ENCODE measurements at places on chromosomes 3 and 15.

- no peak for DNase-seq
Observed at GRCh38 chr3:8984526-8984925, 21.3 kb upstream of the RAD18 start.

DNA sequence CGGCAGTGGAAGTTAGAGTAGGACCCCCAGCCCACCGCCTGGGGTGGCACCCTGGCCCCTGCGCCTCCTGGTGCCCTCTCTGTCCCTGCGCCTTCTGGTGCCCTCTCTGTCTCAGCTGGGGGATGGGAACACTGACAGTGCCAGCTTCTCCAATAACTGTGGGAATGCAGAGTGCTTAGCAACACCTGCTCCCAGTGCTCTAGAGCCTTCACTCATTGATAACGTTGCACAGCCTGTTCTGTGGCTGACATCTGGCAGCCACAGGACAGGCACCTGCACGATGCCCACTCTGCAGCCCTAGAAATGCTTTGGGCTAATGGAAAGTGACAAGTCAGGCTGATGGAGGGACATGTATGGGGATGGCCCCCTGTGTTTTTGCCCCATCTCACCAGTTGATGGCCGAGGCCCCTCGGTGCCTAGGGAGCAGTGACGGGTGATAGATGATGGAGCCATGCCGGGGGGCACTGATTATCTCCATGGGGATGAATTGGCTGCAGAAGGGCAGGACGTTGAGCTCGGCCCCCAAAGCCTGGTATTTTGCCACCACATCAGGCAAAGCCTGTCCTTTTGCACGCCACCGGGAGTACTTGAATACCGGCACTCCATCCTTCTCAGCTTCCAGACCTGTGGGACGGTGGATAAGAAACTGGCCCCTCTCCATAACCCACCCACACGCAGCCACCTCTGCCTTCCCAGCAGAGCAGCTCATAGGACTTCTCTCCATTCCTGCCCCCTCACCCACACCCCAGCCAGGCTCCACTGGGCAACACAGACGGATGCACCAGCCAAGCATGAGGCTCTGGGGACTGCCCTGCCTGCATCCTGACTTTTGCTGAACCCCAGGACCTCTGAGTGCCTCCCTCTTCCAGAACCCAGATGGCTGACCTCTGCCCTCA is 22.1 kb downstream of the ALDH1L1 start:
- DNase-seq = no peak

GRCh38 chr3:166499636-166500035 is 662.4 kb upstream of the BCHE start:
- no peak for DNase-seq

- DNase-seq = no peak
Observed at GRCh38 chr3:177410730-177411129, 213.4 kb upstream of the TBL1XR1 start.

- DNase-seq = no peak
Observed at GRCh38 chr3:41202834-41203345, 3.6 kb downstream of the CTNNB1 start.

- DNase-seq = no peak
Observed at GRCh38 chr3:176491084-176491483, 706.2 kb downstream of the TBL1XR1 start.

DNA sequence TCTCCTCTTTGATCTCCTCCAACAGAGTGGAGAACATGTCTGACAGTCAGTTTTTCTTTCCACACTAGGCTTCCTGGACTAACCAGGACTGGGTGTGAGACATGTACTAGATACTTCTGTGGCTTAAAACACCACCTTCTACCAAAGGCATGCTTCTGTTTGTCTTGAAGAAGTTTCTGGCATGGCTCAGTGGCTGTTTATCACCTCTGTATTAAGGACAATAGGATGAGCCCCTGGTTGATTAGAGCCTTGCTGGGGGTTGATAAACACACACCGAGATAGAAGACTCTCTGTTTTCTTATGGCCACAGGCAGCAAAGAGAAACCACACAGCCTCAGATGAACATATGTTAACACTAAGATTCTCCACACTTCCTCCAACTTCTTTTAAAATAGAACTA is 40.5 kb downstream of the SV2B start:
- no peak for DNase-seq

GRCh38 chr3:8659242-8659641 is 14.6 kb upstream of the SSUH2 start:
- DNase-seq = no peak

GRCh38 chr3:76684946-76685345 is 355.0 kb upstream of the ROBO2 start:
- no peak for DNase-seq

DNA sequence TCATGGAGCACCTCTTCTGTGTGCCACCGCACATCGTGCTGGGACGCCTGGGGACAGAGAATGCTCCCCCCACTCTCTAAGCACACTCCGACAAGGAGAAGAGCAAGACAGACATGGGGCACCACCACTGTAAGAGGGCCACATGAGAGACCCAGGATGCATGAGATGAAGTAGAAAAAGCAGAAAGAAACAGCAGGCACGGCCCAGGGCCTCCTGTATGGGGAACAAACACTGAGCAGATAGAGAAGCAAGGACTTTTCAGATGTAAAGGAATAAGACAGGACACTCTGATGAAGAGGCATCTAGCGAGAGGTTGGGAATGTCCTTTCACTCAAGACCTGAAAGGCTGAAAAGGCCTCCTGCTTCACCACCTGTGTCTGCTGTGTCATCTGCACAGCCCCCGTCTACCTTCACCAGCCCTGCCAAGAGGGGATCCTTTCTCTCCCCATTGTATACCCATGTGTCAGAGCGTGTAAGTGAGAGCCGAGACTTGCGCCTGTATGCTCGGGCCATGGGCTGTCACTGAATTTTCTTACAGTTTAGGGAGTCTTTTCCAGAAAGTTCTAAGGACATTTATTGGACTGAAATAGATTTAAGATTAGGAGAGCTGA is 125.6 kb downstream of the LRRK1 start:
- no peak for DNase-seq

DNA sequence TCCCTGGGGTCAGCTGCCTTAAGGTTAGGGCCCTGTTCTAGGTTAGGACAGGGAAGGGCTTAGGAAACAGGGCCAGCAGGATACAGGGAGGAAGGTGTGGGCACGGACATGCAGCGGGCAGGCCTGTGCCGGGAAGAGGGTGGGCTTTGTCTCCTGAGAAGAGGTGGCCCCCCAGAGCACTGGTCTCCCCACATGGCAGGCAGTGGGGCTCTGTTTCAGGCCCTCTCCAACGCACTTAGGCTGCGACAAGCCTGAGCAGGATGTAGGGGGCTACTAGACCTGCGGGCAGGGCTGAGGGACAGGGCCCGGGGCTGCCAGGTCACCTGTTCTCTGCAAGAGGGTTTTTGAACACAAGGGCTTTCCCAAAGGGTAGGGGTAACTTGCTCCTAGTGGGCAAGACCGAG is 33.5 kb downstream of the KLF13 start:
- DNase-seq = no peak

GRCh38 chr15:38438031-38438986 is 15.6 kb upstream of the FAM98B start:
- no peak for DNase-seq

GRCh38 chr3:179687967-179688535 is 35.2 kb downstream of the USP13 start:
- no peak for DNase-seq

DNA sequence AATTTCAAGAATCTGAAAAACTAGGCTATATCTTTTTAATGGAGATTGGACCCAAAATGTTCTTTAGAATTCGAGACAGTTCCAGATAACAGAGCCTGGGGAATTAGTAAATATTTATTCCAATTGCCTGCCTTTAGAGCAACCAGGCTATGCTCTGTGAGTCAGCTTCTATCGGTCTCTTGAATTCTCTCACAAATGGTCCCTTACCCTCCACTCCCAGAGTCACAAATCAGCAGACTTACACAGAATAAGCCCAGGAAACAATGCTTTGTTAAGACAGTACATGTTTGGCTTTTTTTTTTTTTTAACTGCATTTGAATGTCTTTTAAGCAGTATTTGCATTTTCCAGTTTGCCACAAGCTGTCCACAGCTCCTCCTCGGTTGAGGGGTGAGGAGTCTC is 460.7 kb upstream of the CBLB start:
- no peak for DNase-seq

DNA sequence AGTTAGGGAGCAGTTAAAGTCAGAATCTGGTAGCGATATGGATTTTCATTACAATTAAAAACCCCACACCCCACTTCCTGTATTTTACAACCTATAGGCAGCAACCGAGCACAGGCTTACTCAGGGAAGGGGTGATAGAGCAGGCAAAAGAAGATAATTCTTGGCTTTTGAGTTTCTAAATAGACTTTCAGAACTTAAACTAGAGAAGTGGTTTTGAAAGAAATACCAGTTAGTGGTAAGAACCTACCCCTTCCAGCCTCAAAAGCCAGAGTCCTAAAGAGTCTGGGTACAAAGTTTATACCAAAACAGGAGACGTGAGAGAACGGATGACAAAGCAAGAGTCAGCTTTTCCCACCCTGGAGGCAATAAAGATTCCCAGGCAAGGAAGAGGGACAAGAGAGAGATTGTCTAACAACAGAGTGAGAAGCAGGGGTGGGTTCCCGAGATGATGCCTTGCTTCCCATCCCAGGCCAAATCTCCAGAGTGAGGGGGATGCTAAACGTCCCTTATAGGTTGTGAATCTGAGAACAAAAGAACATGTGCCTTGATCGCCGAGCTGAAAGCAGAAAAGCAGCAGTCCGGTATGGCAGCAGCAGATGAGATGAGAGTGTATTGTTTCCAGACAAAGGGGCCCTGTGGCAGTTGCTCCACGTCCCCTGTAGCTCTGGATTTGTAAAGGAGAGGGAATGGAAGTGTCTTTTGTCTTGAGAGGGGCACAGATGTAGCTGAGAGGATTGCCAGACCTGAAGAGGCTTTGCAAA is 36.8 kb downstream of the KLHL6 start:
- DNase-seq = no peak

DNA sequence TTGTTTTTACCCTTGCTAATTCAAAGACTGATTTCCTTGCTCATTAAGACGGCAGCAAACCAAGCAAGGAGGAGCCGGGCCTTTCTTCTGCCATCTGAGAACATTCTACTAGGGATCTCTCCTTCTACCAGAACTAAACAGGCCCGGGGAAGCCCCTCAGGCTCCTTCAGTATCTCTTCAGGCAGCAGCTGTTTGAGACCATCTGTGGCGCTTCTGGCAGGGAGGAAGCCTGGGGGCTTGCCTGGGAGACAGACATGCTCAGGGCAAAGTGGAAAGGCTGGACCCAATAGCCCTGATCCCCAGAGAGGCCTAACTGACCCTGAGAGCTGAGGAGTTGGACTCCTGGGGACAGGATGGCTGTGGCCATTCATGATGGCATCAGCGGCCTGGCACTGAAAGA is 67.9 kb downstream of the FEM1B start:
- no peak for DNase-seq

DNA sequence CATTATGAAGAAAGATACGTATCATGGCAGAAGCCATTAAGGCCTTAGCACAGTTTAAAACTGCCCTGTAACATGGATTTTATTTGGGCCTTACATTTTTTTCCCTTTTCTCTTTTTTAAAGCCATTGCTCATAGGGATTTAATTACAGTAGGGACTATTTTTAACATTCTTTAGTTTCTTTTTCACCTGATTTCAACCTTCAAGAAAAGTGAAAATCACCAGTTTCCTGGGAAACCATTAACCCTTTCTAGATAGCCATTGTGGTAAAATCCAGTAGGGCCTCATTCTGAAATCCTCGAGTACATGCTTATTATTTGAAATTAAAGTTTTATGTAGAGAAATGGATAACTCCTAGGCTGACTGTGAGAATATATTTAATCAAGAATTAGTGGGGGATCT is 3.1 kb downstream of the SPRED1 start:
- no peak for DNase-seq

DNA sequence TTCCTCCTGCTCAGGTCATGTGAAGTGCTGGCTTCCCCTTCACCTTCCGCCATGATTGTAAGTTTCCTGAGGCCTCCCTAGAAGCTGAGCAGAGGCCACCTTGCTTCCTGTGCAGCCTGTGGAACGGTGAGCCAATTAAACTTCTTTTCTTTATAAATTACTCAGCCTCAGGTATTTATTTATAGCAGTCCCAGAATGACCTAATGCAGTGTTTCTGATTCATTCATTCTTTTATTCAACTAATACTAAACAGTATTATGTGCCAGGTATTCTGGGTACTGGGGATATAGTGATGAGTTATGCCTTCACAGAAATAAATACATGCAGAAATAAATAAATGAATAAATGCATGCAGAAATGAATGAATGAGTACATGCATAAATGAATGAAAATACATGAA is 41.9 kb downstream of the EDEM1 start:
- no peak for DNase-seq

DNA sequence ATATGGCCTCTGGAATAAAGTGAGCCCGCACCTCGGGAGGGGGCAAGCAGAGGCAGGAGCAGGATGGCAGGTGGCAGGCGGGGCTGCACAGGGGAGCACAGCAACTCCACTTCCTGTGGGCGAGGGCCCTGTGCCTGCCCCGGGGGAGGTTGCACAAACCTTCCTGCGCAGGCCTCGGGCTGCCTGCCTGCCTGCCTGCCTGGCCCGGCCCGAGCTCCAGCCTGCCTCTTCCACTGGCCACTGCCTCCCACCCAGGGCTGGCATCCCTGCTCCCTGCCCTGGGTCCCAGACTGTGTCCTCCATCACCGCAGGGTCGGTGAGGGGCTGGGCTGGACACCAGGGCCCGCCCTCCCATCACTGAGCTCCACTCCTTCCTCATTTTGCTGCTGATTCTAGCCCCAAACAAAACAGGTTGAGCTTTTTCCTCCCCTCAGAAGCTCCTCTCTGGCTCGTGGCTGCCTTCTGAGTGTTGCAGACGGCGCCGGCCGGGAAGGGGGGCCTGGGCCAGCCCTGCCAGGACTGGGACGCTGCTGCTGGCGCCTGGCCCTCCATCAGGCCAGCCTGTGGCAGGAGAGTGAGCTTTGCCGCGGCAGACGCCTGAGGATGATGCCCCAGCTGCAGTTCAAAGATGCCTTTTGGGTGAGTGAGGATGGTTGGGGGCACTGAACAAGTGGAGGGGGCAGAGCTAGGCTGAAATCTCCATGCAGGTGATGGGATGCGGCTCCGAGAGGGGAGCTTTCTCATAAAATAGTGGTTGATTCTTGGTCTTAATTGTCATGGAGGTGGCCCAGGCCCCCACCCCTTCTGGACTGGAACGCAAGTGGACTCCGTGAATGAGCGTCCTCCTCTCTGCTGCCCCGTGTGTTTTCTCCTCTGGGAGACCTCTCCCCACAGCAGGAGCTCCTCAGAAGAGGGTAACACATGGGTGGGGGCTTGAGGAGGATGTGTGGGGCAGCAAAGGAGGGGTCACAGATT is at the start of gene PSTPIP1:
Gene PSTPIP1 (plus strand): TSS at position 156 of the 975 bp plus-strand sequence. CDS start 448 bp downstream, at position 604.
- peak; percentile 71 for DNase-seq

DNA sequence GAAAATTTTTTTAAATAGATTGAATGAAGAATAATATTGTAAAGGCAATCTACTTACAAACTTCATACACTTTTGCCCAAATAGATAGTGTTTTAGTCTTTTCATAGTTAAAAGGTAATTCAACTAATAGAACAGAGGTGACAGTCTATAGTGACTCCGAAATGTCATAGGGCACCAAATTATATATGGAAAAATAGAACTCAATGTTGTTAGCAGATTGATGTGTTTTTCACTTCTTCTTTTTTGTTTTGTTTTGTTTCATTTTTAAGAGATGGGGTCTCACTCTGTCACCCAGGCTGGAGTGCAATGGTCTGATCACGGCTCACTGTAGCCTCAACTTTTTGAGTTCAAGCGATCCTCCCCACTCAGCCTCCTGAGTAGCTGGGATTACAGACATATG is 721 bp downstream of the CSTA start:
- no peak for DNase-seq
